ENCODE measurements at places on chromosomes 16 and 17.

DNA sequence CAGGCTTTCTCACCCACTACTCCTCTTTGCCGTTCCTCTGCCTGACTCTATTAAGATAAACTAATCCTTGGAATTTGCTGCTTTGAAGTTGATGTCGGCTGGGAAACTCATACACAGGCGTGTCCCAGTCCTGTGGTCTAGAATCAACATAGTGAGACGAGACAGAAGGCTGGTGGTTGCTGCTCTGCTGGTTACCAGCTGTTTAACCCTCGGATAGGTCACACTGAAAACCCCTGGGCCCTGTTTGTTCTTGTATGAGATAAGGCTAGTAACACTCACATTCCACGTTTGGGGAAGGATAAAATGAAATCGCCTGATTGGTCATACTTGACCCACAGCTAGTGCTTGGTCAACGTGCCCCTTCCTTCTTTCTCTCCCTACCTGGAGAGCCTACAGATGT, 517.0 kb downstream of the CDH13 start:
- peak; percentile 21 for DNase-seq

DNA sequence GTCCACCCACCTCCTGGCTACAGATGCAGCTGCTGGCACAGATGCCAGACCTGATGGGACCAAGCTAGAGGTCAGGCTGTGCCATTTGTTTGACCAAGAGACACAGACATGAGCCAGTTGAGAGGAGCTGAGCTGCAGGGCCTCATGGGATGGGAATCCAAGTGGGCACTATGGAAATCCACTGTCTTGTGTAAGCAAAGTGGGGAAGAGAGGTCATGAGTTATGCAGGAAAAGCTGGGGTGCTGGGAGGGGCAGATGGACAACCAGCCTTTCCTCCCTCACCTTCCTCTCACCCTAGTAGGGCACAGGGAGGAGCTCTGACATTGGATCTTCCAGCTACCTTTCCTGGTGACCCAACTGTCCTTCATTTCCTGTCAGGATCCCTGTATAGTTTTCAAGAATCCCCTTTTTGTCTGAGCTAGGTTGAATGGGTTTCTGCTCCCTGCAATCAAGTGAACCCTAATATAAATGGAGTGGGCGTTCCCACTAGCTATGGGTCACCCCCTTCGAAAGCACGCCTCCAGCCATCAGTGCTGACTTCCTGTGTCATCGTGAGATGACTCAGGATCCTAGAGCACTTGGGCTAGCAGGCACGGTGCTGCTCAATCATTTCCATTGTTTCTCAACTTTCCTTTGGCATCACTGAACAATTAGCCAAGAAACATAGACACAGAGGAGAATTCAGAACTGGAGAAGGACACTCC, 13.6 kb downstream of the ATPAF2 start:
- no peak for DNase-seq

- DNase-seq, result no peak
Observed at GRCh38 chr17:76935331-76935730, 67.1 kb downstream of the MGAT5B start.

- DNase-seq, result no peak
Observed at GRCh38 chr17:70107441-70107840, 32.4 kb downstream of the KCNJ16 start.

- DNase-seq, result no peak
Observed at GRCh38 chr16:81495321-81496234, 51.0 kb downstream of the CMIP start.

GRCh38 chr16:86509759-86510464, 415 bp upstream of the FOXF1 start:
- peak; percentile 78 for DNase-seq

DNA sequence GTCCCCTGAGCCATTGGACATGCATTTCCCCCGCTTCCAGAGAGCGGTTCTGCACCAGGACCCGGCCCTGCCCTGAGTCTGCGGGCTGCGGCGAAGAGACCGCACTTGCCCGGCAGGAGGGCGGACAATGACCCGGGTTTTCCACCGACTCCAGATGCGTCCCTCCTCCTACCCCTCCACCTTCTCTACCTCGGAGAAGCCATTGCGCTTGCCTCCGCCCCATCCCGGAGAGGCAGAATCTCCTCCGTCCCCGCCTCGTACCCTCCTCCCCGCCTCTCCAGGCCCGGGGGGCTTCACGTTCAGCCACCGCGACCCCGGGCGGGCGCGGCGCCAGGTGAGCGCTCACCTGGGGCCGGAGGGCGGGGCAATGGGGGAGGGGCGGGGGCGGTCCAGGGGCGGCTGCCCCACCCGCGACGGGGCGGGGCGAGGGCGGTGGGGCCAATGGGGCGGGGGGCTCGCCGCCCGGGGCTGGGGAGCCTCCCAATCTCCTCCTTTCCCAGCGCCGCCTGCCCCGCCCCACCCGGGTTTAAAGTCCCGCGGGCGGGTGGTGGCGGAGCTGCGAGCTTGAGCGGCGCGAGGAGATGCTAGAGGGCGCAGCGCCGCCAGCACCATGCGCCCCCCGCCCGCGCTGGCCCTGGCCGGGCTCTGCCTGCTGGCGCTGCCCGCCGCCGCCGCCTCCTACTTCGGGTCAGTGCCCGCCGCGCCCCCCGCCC, at the start of gene WNT9B:
WNT9B (plus strand) TSS at position 555 of the 713 bp plus-strand sequence; CDS start at position 611, 56 bp downstream.
- DNase-seq, result peak; percentile 33

GRCh38 chr17:48290378-48290777, 139.6 kb downstream of the SKAP1 start:
- no peak for DNase-seq

- DNase-seq, result no peak
Observed at GRCh38 chr17:74011966-74012365, 191.5 kb upstream of the RPL38 start.

DNA sequence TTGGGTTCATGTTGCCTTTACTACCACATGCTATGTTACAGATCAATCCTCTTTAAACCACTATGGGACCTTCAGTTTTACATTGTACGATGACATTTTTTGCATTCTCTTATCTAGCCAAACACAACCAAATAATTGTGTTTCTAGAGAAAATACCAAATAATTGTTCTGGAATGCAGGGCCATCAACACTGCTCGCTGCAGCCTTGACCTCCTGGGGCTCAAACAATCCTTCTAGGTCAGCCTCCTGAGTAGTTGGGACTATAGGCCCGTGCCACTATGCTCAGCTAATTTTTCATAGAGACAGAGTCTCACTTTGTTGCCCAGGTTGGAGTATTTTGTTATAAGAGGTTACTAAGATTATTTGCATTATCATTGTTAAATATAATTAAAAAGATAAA, 237.5 kb upstream of the PMFBP1 start:
- DNase-seq, result no peak

DNA sequence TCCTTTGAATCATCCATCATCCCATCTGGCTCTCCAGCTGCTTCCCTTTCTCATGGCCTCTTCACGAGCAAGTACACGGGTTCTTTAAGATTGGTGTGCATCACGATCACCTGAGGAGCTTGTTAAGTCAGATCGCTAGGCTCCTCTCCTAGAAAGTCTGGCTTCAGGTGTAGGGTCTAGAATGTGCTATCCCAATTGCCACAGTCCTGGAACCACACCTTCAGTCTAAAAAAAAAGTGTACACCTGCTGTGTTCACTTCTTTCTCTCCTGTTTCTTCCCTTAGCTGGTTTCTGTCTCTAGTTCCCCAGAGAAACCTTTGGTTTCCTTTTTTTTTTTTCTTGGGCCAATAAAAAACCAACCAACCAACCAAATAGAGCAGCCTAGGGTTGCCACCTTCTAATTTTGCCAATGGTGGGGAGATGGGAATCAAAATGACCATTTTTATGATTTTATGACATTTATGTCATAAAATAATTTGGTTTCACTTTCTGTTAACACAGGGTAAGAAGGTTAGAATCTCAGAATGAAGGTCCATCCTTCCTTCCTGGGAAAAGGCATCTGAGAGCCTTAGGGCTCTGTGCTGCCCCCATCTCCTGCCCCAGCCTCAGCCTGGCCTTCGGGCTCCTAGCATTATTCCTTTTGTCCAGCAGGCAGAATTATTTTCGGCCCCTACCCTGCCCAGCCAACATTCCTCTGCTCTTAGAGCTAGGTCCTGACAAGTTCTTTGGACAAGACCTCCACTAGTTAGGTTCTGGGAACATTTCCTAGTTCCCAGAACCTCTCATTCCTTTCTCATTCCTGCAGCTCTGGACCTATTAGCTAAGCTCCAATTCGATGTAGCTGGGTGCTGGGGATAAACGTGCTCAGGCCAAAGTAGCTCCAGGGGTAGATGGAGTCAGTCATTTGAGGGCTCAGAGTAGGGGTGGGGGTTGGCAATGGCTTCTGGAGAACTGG, 1.9 kb upstream of the GGT6 start:
- no peak for DNase-seq

GRCh38 chr17:17750881-17751280, 69.6 kb downstream of the RAI1 start:
- no peak for DNase-seq

GRCh38 chr16:49282690-49283375, 1.2 kb upstream of the CBLN1 start:
- DNase-seq, result no peak

DNA sequence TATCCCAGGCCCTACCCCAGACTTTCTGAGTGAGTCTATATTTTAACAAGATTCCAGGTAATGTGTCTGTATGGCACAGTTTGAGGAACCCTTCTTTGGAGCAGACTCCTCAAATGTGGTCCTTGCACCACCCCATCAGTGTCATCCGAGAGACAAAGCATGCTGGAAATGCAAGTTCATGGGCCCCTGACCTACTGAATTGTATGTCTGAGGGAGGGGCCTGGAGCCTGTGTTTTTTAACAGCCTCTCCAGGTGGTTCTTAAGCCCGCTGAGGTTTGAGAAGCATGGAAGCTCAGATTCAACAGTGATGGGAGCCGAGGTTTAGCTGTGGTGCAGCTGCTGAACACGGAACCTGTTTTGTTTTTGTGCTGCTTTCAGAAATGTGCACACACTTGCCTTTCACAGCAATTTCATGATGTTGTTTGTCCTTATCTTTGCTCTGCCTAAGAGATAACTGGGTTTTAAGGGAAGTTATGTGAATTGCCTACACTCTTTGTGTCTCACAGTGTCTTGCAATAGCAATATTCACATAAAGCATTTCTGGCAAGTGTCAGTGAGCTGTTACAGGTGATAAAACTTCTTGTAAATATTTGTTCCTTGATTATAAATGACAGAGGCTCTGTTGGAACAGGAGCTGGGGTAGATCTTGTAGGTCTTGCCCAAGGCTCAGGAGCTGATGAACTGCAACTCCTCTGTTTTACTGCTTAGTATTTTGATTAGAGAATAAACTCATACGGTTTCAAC, 32.0 kb upstream of the IL34 start:
- no peak for DNase-seq

All from mucosa of gallbladder (tissue), 1 donor.